Osteoblast (primary cell): ENCODE measurements at places on chromosomes 12 and 14. TPM values are rescaled to one million over a fixed set of nuclear protein-coding genes. Genes with fewer than 3 reads are reported as not detected.

Gene KLRG1
- under 0.01 and 0.29 TPM in 2 replicates for total RNA-seq

DNA sequence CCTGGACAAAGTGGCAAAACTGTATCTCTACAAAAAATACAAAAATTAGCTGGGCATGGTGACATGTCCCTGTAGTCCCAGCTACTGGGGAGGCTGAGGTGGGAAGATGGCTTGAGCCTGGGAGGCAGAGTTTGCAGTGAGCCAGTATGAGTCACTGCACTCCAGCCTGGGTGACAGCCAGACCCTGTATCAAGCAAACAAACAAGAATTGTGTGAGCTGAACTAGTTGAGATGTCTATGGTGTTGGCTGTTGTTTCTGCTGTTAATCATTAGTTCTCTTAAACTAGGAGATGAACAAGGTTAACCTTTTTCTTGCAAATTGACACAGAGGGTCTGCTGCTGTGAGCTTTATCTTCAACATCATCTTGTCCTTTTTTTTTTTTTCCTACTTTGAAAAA, 23.6 kb downstream of the RASSF3 start:
- DNase-seq = peak; percentile 73

- no peak for DNase-seq
These were observed 63.0 kb downstream of the SLC25A47 start for GRCh38 chr14:100386121-100386520.

DNA sequence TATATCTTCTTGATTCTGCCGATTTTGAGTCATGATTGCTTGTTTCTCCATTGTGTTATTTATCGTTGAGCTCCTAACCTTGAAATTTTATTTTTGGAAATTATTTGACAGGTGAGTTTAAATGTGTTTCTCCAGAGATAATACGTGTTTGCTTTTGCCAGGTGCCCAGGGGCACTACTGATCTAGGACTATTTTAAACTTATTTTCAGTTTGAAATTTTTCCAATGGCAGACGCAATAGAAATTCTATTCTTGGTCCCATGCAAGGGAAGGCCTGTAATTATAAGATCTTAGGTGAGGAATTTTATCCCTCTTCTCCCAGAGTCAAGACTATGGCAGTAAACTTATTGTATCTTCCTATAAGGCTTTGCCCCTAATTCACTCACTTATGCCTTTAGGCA, 252.8 kb downstream of the AEBP2 start:
- DNase-seq = no peak
